Endothelial cell (in vitro differentiated cells): ENCODE measurements at places on chromosomes 3 and 15.

GRCh38 chr3:96319166-96319565 lies 495.2 kb upstream of the EPHA6 start:
- DNase-seq = no peak

- no peak for DNase-seq
Measured at GRCh38 chr15:66763186-66764071, 61.4 kb downstream of the SMAD6 start.

DNA sequence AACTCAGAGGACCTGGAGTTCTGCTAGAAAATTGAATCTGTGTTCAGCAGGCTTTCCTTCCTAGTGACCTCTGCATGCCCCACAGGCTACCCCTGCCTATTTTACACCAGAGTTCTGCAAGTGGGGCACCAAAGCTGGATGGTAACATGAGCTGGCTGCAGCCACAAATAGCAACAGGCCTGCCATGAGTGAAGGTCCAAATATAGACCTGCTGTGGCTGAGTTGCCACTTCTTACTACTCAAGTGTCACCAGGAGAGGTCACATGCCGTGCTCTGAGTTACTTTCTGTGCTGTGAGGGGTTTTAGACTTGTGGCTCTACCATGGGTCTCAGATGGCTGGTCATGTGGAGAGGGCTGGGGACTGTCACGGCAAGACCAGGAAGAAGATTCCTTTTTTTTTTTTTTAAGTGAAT lies at the start of gene FSD2:
FSD2 (minus strand) TSS at position 76 of the 413 bp plus-strand sequence. CDS start 18,679 bp downstream, outside the sequence.
- no peak for DNase-seq

DNA sequence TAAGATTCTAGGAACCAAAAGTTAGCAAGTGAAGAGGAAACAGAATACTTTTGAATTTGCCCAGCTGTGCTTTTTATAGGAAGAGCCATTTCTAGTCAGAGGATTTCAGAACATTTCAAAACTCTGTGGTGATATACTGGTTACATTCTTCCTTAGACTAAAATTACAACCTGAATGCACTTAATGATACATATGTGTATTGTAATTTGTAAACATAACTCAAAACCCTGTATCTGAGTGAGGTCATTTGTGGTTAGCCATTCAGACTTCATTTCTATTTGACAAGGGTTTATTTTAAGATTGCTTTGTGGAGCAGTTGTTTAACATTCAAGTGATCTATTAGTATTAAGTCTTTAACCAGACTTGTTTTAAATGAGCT lies 59.4 kb upstream of the TRIM71 start:
- DNase-seq = no peak

GRCh38 chr3:174125267-174125824 lies 727.8 kb downstream of the NLGN1 start:
- DNase-seq = peak; percentile 16

- DNase-seq = no peak
Measured at GRCh38 chr15:44029003-44029402, 166.1 kb downstream of the FRMD5 start.

DNA sequence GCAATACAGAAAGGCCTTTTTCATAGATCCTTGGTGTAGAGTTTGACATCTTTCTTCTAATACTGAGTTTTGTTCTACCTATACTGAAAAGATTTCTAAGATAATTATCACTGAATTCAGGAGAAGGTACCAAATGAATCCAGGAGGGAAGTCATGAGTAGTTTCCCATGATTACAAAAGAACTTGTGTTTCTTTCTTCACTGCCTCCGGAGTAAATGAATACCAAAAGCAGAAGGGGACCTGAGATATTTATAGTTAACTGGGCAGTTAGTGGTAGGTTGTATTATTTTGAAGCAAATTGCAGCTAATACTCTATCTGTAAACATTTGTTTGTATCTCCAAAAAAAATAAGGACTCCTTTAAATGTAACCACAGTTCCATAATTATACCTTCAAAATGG lies 175.4 kb downstream of the SUCNR1 start:
- no peak for DNase-seq

DNA sequence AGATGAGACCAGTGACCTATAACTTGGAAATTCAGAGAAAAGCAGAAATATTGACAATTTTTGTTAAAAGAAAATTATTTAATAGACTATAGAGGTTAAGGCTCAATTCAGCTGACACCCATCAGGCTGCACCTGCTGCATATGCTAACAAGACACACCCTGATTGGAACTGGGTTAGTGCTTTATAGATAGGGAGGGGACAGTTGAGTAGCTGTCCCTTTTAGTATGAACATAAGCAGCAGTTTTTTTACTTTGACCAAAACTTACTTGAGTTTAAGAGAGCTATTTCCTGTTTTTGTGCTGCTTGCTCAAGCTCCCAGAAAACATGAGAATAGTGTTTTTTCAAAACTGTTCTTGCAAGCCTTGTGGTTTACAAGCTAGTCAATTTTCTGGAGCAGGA lies 292.6 kb downstream of the LRRC3B start:
- DNase-seq = no peak

DNA sequence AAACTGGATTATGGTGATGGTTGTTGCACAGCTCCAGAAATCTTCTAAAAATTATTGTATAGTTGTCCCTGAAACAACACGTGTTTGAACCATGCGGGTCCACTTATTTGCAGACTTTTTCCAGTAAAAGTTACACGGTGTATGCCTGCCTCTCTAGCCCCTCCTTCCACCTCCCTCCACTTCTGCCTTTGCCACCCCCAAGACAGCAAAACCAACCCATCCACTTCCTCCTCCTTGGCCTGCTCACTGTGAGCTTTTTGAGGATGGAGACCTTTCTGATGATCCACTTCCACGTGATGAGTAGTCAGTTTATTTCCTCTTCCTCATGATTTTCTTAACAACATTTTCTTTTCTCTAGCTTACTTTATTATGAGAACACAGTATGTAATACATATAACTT lies 5.4 kb downstream of the CYFIP1 start:
- no peak for DNase-seq

DNA sequence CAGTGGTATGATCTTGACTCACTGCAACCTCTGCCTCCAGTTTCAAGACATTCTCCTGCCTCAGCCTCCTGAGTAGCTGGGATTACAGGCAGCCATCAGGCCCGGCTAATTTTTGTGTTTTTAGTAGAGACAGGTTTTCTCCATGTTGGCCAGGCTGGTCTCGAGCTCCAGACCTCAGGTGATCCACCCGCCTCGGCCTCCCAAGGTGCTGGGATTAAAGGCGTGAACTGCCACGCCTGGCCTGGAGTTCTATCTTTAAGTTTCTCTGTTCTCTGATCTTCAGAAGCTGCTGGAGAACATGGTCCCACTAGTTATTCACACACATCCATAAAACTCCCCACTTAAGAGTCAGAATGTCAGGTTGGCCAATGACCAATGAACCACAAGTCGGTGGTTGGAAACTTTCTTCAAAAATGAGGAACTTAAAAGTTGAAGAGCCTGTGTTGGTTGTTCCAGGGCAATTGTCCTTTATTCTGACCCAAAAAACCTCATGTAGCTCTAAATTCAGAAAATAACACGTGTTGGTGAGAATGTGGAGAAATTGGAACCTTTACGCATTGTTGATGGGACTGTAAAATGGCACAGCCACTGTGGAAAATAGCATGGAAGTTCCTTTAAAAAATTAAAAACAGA lies 55.9 kb upstream of the PIK3CB start:
- no peak for DNase-seq

DNA sequence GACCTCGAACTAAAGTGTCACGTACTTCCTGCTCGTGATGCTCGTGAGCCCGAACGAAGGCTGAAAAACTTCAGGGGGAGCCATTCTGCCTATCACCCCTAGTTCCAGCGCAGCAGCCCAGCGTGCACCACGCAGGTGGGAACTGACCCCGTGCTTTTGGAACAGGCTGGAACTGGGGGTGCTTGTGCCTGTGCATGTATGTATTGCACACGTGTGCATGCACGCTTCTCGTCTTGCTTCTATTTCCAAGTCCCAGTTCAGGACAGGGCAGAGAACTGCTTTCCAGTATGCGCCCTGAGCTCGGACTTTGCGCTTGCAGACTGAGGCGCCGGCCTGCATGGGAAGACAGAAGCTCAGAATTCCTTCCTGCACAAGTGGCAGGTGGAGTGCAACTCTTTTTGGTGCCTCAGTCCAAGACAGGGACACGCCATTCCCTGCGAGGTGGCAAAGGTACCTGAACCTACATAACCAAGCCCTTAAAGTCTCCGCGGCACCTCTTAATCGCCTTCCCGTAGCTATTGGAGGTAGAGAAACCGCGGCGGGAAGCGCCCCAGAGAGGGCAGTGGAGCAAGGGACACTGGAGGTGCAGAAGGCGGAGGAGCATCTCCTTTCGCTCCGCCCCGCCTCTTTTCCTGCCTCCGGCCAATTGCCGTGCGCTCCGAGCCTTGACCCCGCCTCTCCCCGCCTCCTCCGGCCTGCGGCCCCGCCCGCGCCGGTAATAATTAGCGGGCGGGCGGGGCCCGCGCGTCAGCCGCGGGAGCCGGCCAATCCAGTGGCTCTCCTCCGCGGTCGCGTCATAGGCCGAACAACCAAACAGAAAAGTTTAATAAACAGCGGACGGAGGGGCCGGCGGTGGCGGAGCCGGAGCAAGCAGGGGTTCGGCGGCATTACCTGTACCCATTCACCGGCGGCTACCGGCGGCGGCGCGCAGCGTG lies at the start of gene ZFAND6:
ZFAND6 (plus strand) TSS at position 826 of the 935 bp plus-strand sequence. CDS start 60,669 bp downstream, outside the sequence.
- peak; percentile 93 for DNase-seq

DNA sequence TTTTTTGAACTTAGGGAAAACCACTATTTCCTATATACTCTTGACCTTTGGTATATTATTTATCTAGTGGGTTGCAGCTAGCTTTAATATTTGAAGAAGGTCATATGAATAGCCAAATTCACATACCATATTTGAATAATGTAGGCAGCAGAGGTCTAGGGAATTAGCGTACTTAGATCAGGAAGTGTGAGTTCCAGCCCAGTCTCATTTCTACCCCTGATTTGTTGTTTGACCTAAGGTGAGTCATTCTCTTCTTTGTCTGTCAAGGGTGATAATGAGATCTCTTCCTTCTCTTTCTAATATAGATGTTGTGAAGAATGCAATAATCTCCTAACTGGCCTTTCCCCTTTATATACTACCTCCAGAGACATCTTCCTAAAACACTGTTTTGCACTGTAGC lies 36.6 kb upstream of the ZPLD1 start:
- no peak for DNase-seq

- no peak for DNase-seq
Measured at GRCh38 chr3:134883697-134884385, 88.8 kb downstream of the EPHB1 start.

GRCh38 chr3:14245248-14245639 lies 66.6 kb downstream of the LSM3 start:
- no peak for DNase-seq

GRCh38 chr15:69305204-69305931 lies 6.7 kb downstream of the PAQR5 start:
- DNase-seq = no peak

DNA sequence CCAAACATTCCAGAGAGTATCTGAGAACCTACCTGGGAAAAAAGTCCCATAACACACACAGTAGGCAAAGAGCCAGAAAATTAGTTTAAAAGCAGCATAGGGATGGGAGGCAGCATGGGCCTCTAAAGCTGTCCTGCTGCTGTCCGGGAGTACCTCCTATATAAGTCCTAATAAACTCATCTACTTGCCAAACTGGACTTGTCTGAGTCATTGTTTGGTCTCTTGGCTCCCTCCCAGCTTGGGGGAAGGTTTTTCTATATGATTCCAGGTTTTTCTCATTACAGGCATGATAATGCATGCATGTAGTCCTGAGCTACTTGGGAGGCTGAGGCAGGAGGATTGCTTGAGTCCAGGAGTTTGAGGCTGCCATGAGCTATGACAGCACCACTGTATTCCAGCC lies 17.5 kb upstream of the HACD2 start:
- no peak for DNase-seq

DNA sequence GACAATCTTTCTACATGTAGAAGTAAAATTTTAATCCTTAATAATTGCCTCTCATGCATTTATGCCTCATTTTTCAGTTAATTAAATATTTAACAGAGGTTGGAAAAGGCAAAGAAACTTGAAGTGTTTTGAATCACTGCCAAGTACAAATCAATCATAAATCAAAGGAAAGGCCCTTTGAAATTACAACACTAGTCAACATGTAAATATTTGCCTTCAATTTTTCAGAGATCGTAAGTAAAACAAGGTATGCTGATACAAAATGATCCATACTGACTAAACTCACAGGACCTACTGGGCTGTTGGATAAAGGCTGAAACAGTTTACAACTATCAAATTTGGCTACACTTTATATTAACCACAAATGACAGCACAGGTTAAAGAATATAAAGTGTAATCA lies 33.9 kb downstream of the ZBBX start:
- DNase-seq = no peak

GRCh38 chr3:8441969-8442559 lies 59.6 kb upstream of the LMCD1 start:
- DNase-seq = peak; percentile 51

GRCh38 chr15:76359152-76359551 lies 22.6 kb downstream of the ISL2 start:
- DNase-seq = no peak

DNA sequence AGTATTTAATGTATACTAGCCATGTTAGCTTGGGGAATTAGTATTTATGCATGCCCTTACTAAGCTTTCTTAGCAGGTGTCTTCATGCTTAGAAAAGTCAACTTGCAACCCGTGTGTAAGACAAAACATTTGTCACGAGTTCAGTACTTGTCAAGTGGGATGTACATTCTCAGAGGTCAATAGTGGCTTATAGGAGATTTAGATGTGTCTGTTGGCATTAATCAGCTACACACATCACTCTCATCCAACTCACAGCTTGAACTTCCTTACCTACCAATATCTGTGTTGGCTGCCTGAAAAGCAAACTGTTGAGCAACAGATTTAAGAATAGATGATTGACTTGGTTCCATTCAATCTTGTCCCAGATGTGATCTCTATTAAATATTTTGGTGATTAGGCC lies 109.5 kb downstream of the ROBO2 start:
- no peak for DNase-seq

- no peak for DNase-seq
Measured at GRCh38 chr15:65731926-65732325, 60.2 kb downstream of the DENND4A start.

DNA sequence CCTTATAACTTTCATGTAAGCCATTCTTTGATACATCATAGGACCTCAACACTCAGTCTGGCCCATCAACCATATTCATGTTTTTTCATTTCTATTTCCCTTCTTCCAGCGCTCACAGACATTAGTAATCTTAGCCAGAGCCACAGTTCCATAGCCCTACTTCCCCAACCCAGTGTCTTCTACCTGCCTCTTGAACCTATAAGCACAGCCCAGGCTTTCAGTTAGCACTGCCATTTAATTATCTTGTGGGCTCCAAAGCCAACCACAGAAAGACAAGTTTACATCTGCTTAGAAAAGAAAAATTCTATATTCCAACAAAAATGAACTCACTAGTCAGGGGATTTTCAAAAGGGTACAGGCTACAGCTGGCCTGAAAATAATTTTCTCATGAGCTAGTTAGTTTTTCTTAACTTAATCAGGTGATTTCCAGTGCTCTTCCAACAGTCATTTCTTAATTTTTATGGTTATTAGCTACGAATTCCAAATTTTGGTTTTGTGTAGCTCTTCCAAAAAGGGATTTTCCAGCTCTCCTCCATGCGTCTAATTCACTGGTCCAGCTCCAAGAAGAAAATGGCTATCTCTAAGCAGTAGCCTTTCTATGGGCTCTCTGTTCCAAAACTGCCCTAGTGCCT lies 13.7 kb downstream of the CD200 start:
- no peak for DNase-seq
